ENCODE measurements at places on chromosomes 7 and 10.

DNA sequence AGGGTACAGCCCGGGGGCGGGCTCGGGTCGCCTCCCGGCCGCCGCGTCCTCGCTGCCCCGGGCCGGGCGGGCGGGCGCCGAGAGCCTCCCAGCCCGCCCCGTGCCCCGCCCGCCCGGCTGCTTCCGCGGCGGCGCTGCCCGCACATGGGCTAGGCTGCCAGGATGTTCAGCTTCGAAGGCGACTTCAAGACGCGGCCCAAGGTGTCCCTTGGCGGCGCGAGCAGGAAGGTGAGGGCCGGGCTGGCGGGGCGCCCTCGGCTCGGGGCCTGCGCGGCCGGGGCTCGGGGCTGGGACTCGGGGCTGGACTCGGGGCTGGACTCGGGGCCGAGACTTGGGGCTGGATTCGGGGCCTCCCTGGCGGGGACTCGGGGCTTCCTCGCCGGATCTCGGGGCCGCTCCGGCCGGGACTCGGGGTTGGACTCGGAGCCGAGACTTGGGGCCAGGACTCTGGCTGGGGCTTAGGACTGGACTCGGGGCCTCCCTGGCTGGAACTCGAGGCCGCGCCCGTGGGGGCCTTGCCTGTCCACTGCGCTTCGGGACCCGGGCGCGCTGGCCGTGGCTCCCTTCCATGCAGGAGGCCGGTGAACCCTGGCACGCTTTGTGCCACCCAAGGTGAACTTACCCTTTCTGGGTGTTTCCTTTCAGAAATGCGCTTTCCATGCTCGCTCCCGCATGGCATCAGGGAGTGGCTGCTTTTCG lies 534 bp downstream of the UBE3C start:
- DNase-seq, result peak; percentile 69

- DNase-seq, result no peak
Measured at GRCh38 chr10:97764519-97764931, 7.3 kb downstream of the SFRP5 start.

DNA sequence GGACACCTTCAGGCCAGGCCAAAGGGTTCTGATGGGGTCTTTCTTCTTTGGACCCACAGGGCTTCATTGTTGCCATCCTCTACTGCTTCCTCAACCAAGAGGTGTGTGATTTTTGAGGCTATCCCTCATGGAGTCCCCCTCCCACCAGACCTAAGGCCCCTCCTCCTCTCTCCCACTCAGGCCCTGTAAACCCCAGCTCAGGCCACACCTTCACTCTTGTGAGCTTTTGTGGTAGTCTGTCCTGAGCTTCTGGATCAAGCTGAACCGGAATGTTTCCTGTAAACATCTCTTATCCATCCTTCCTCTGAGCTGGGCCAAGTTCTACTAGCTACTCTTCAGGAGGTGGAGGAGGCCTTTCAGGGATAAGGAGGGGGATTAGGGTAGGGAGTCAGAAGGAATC lies 13.5 kb downstream of the GHRHR start:
- DNase-seq, result no peak

DNA sequence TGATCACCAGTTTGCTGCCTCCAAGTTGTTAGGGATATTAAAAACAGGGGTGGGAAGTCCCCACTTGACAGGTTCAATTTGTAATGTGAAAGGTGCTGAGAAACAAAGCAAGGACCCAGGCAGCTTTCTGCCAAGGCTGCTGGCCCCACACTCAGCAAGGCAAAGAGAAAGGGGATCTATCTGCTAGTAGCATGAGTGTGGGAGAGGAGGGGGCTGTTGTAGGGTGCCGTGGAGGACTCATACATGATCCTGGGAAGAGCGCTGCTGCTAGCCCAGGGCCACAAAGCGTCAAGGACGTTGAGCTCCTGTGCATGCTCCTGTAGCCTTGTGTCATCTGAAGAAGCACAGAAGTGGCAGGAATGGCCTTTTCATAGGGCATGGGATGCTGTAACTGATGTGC lies 96.5 kb upstream of the INSYN2A start:
- DNase-seq, result no peak

DNA sequence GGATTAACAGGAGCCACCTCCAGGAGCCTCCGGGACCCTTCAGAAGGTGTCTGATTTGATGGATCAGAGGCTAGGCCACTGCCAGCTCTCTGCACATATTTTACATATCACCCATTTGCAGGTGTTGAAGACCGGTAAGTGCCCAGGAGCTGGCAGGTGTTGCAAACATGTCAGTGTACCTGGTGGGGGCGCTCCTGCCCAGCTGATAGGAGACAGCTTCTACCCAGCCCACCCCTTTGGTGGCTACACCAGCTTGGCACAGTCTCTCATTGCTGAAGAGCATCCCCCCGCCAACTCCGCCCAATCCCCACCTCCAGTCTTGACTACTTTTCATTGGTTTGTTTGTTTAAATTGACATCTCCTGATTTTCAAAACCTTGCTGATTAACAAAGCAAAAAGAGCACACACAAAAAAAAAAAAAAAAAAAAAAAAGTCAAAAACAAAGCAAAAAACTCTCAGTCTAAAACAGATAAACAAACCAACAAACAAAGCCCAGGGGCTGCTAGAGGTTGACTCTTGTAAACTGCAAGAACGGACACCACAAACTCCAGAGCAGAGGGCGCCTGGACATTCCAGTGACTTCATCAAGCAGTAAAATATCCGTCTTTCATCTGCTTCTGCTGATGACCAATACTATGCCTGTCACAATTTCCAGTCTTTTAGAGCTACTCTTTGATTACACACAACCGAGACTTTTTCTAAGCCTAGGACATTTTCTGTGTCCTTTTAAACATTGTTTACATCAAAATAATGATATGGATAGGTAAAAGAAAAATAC lies 275.3 kb downstream of the NRG3 start:
- no peak for DNase-seq
